SW 1271 (cell line): ENCODE measurements at places on chromosomes 5 and 9.

- DNase-seq: no peak
These were observed 323.1 kb upstream of the ACTBL2 start for GRCh38 chr5:57805732-57806131.

- DNase-seq: no peak
These were observed 85.1 kb upstream of the CKMT2 start for GRCh38 chr5:81147886-81148571.

DNA sequence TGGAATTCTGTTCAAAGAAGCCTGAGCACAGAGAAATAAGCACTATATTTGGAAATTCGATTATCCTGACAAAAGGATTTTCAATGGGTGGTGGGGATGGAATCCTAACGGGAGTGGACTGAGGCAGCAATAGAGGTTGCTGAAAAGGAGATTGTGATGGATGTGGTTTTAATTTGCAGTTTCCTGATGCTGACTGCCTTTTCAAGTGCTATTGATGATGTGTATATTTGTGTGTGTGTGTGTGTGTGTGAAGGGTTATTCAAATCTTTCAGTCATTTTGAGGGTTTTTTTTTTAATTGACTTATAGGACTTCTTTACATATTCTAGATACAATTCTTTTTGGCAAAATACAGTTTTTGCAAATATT is 614.5 kb downstream of the HINT1 start:
- DNase-seq: no peak

GRCh38 chr5:761059-761771 is 23.3 kb downstream of the ZDHHC11B start:
- DNase-seq: no peak

GRCh38 chr5:173246511-173246910 is 11.5 kb upstream of the NKX2-5 start:
- DNase-seq: no peak

DNA sequence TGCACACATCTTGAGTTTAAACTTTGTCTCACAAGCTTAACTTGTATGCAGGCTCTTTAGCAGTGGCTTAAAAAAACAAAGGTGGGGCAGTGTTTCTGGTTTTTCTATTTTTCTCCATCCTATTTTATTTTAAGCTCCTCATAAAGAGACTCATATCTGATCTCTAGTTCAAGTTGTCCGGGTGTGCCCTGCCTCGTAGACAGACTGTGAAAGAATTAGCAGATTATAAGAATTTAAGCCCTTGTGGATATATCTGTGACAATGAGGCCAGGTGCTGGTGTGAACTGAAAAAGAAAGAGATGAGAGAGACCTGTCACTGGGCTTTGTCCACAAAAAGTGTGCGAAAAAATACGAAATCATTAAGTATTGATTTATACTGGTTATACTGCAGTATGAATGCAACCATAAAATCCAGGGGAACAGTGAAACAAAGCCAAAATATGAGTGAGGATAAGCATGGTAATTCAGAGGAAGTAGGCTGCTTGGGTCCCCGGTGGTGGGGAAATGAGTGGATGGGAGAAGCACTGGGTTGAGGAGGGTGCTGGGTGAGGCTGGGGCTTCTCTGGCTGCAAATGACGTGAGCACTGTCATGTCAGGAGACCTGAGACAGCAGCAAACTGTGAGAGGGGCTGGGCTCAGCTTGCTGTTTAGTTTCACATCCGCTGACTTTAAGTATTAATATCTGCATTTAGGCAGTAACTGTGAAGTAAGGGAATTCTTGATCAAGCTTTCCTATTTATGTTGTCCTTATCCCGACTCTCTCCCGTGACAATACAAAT is 179.7 kb upstream of the ANKRD55 start:
- DNase-seq: no peak

DNA sequence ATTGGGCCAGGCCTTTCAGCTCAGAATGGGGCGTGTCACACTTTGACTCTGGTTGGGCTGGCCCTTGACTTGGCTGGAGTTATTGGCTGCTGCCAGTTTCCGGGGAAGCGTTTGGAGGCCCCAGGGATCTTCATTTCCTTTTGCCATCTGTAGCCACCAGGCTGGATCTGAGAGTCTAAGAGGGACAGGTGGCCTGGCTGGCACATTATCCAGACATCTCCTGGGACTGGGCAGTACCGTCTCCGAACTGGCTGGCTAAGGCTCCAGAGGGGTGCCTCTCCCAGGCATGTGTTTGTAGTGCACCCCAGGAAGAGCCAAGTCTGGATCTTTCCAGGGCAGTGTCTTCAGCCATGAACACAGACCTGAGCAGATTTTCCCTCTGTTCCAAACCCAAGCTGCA is 9.7 kb upstream of the JADE2 start:
- no peak for DNase-seq

DNA sequence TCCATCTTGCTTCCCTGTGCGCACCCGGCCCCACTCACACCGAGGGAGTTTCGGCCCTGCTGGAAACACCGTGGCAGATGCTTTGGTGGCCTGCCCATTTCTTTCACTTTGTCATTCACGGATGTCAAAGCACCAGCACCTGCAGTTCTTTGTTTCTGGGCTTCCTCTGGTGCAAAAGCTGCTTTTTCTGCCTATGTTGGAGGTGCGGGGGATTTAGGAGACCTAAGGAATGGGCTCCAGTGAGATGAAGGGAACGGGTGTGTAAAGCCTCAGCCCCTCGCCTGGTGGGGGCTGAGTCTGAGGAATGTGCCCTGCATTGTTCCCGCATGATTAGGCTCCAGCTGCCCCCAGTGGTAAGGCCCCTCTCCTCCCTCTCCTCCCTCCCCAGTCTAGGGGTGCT is 62.3 kb downstream of the THBS4 start:
- no peak for DNase-seq

DNA sequence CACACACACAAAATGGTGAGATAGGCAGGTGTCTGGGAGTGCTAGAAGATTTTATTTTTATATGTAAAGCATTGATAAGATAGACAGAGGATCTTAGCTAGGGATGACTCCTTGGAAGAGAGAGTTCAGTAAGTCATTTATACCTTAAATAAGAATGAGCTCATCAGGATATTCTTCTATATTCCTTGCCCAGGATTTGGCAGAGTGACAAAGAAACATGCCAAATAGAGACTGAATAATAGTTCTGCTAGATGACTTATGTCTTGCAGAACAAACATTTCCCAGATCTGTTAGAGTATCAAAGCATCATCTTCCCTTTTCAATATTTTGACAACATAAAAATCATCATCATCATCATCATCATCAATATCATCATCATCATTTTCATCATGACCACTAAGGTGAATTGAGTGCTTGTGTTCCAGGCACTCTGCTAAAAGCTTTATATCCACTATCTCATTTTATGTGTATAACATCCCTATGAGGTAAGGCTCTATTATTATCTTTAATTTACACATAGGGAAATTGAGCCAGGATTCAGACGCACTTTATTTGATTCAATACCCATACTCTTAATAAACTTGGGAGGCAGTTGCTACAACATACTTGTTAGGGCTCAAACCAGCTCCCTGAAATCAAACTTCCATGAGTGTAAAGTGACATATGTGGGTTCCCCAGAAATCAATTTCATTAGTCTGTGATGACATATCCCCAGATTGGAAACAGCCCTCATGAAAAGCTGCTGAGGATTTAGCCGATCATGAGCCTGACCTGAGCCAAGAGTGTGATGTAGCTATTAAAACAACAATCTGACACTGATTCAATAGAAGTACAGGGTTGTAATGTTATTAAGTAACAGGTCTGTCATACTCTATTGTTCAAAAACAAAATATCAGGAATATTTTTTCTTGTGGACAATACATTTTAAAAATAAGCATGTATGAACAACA is 176.3 kb upstream of the SEMA6A start:
- no peak for DNase-seq

DNA sequence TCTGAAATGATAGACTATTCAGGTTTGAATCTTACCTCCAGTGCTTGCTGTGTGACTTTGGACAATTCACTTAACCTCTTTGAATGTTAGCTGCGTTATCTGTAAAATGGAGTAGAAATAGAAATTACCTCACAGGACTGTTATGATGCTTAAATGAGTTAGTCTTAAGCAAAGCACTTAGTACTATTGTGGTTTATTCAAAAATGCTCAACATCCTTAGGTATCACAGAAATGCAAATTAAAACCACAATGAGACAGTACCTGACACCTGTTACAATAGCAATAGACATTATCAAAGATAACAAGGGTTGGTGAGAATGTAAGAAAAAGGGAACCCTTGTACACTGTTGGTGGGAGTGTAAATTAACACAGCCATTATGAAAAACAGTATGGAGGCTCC is 77.6 kb upstream of the FREM1 start:
- DNase-seq: no peak

GRCh38 chr5:30040488-30041118 is 1152.9 kb upstream of the CDH6 start:
- peak; percentile 31 for DNase-seq
